Epithelial cell of esophagus (primary cell): ENCODE measurements at places on chromosomes 7 and 10.

DNA sequence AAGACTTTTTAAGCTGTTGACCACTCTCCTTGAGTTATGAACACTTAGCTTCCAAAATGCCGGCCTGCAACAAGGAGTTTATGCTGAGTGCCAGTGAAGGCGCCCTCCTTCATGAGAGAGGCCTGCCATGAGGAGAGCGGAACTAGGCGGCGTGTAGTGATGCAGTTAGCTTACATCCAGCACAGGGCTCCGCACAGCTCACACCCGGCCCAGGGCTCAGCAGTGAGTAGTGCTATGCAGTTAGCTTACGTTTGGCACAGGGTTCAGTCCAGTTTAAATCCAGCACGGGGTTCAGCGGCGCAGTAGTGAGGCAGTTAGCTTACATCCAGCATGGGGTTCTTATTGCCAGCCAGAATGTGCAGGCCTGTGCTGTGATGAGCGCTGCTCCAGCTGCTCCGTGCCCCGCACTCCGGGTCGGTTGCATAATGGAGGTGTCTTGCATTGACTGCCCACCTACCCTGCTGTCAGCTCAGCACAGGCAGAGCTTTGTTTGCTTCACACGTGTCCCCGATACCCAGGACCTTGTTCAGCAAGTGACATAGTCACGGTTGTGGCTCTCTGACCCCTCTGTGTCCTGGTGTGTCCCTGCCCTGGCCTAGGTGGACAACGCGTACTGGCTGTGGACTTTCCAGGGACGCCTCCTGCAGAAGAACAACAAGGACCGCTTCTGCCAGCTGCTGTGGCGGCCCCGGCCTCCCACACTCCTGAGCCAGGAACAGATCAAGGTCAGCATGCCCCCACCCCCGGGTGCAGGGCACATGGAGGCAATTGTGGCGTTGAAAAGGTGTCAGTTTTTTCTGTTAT is 21.9 kb downstream of the EIF3B start:
- no peak for DNase-seq

GRCh38 chr7:121744319-121744718 is 128.6 kb upstream of the PTPRZ1 start:
- DNase-seq, result peak; percentile 92

DNA sequence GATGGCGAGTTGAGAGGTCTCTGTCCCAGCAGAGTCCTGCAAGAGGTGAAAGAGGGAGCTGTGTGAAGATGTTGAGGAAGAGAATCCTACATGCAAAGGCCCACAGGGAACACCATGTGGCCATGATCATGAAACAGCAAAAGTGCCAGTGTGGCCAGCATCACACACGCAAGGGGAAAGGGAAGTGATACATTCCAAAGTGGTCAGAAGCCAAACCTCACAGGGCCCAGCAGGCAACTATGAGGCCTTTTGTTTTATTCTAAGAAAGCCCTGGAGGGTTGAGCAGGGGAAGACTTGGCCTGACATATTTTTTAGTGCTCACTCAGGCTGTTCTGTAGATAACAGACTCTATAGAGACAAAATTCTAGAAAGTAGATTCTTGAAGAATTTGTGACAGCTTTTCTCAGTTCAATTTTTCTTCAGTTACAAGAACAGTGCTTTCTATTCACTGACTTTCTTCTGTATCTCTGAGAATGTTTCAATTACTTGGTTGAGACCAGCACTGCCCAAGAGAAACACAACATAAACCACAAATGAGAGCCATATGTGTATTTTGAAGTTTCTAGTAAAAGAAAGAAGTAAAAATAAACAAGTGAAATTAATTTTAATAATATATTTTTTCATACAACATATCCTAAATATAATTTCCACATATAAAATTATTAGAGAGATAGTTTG is 82.3 kb downstream of the HTR7 start:
- DNase-seq, result no peak

- peak; percentile 18 for DNase-seq
Observed at GRCh38 chr10:17412323-17412722, 42.1 kb downstream of the ST8SIA6 start.

GRCh38 chr7:103719070-103719469 is 270.4 kb downstream of the RELN start:
- no peak for DNase-seq

DNA sequence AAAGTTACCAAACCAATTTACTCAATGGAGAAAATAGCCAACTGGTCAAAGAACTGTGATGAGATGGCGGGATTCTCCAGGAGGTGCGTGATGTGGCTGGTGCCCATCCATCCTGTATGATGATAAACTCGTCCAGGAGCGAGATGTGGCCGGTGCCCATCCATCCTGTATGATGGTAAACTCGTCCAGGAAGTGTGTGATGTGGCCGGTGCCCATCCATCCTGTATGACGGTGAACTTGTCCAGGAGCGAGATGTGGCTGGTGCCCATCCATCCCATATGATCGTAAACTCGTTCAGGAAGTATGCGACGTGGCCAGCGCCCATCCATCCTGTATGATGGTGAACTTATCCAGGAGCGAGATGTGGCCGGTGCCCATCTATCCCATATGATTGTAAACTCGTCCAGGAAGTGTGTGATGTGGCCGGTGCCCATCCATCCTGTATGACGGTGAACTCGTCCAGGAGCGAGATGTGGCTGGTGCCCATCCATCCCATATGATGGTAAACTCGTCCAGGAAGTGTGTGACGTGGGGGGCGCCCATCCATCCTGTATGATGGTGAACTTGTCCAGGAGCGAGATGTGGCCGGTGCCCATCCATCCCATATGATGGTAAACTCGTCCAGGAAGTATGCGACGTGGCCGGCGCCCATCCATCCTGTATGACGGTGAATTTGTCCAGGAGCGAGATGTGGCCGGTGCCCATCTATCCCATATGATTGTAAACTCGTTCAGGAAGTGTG is 496.2 kb downstream of the DNAJB6 start:
- DNase-seq, result no peak

- no peak for DNase-seq
Observed at GRCh38 chr7:79453266-79453557, 255 bp downstream of the MAGI2 start.

DNA sequence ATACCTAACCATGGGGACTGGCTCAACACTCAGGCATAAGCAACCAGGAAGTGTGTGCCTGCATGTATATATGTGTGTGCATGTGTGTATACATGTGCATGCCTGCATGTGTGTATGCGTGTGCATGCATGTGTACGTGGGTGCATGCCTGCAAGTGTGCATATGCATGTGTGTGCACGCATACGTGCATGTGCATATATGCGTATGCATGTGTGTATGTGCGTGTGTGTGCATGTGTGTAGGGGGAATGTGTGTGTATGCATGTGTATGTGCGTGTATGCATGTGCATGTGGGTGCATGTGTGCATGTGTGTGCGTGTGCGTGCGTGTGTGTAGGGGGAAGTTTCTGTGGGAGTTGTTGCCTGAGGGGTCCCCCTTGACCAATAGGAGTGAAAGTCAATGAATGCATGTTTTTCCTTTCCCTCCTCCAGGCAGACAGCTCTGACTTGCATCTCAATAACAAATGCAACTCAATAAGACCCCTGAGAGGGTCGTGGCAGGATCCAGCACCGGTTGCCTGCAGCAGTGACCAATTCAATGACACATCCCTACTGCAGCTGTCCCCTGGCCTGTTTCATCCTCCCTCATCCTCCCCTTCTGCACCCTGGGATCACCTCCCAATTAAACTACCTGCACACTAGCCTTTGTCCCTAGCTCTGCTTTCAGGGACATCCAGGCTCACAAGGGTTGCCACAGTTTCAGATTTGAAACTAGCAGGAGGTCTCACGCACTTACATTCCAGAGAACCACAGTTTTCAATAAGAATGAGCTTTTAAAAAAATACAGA is 27.0 kb upstream of the FZD8 start:
- DNase-seq, result no peak

GRCh38 chr10:16986082-16986405 is 143.6 kb downstream of the CUBN start:
- no peak for DNase-seq

DNA sequence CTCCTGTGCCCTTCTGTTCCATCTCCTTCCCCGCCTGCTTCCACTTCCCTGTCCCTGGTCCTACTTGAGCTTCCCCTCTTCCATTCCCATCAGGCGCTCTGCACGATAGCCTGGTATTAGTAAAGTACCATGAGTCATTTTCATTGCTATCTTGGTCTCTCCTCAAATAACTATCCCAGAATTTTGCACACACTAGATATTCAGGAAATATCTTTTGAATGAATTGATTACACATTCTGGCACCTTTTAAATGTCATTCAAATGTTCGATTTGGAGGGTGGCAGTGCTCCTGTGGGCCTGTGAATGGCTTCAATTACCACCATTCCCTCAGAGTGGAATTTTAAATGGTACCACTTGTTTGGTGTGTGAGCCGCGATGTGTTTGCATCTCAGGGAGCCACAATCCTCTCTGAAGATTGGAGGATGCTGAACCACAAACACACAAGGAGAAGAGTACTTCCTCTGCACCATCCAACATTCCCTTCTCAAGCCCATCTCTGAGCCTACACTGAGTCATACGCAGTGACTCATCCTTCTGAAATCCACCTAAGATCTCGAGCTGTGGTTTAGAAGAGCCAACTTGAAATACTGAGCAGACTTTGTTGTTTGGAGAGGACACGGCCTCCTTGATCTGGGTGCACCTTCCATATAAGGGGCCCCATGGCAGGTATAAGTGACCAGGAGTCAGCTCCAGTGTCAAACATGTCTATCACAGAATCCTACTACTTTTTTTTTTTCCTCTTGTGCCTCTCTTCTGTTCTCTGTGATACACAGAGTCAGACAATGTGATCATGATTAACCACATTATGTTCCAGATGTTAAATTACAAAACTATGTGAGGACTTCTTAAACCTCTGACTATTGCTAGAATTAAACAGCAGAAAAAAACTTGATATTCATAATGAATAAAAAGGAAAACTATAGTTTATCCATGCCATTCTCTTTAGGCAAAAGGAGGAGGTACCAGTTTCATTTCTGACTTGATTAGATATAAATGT is 81.9 kb downstream of the BMPER start:
- peak; percentile 95 for DNase-seq

DNA sequence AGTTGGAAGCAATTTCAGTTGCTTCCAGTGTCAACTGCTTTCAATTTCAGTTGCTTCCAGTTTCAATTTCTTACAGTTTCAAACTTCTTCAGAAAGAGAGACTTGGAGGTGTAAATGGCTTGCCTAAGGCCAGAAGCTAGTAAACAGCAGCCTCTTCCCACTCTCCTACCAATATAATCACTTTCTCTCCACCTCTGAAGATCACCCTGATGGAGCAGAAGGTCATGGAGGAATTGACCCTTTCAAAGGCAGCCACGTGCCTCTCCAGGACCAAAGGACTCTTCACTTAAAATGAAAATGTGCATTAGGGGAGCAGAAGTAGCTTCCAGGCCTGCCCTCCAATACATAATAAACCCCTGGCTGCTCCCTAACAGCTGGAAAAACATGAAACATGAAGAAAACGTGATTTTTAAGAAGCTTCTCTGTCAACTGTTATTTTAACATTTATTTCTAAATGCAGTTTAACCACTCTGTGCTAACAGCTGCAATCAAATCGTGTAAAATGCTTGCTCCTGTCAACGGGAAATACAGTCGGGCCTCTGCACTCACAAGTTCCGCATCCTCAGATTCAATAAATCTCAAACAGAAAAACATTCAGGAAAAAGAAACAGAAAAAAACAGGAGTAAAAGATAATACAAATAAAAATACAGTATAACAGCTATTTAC is 1020.6 kb downstream of the XPNPEP1 start:
- no peak for DNase-seq

DNA sequence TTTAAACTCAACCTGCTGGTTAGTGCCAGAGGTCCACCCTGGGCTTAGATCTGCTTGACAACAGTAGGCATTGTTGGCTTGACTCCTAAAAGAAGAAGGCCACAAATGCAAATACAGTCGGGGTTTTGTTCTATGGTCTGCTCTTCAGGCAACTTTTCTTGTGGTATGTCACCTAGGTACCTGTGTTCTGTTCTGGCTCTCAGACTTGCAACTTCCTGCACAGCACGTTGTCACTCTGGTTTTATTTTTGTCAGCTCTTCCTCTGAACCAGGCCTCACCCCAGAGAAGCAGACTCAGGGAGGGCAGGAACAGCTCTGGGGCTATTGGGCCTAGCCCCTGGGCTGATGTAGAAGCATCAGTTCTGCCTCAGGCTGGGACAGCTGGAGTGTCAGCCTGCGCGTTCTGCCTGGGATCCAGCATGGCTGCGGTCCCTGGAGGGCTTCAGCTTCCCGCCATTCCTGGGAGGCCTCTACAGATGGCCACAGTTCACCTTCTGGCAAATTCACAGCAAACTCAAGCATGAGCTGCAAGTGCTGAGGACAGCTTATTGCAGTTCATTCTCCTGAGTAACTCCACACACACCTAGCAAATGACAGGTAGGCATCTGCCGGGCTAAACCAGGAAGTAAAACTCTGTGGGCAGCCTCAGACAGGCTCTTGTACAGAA is 11.0 kb upstream of the PDCD4 start:
- peak; percentile 74 for DNase-seq

DNA sequence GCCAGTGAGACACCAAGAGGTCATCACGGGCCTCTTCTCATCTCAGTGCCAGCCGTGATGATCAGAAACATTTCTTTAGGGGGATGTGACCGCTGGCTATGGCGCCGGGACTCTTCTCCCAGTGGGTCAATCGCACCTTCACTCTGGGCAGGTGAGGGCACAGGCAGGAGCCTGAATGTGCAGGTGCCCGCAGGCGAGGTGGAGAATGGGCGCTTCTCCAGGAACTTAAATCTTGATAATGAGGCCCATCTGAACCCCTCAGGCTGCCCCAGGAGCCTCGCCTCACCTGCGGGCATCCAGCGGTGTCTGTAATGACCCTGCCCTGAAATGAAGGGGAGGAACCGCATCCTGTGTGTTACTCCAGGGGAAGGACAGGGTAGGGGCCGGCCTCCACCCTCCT is 204.7 kb downstream of the ADARB2 start:
- DNase-seq, result no peak

DNA sequence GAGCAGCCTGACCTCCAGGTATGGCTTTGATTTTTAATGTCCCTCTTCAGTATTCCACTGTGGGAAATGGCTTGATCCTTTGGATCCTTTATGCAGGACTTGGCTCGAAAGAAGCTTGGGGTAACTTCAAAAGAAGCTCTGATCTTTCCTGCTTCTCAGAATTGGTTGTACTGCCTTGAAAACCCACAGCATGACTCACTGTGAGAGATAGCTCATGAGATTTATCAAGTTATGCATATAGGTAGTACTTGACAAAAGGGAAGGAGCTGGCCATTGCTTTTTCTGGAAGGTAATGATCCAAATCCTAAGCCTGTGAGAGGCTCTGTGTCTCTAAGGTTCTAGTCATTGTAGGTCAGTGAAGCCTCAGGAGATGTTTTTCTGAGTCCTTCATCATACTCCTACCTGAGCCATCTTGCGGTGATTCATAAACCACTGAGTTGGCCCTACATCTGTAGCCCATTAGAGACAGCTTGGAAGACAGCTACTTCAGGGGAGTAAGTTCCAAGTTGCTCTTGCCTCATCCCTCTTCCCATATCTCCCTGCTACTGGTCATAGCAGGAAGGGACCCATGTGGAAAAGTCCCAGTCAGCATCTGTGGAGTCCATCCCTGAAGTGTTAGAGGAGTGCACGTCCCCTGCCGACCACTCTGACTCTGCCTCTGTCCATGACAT is 36.7 kb upstream of the NFKB2 start:
- DNase-seq, result no peak
